ENCODE measurements at places on chromosomes 12 and 14.

DNA sequence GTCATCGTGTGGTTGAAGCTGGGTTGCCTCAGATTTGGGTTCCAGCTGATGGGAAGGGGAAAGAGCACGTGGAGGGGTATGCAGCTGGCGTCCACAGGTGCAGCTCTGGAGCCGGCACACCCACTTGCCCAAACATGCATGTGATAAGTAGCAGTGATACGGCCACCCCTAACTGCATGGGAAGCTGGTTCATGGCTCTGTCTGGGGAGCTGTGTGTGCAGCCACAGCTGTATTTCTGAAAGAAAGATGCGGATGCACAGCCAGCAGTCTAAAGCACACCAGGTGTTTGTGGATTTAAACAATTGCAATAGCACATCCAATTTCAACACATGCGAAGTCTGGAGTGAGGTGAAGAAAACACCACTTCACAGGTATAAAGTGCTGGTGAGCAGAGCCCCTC is 181.4 kb downstream of the EFCAB11 start:
- DNase-seq: no peak

- DNase-seq: no peak
These were observed 126.9 kb downstream of the PAPOLA start for GRCh38 chr14:96629082-96629481.

DNA sequence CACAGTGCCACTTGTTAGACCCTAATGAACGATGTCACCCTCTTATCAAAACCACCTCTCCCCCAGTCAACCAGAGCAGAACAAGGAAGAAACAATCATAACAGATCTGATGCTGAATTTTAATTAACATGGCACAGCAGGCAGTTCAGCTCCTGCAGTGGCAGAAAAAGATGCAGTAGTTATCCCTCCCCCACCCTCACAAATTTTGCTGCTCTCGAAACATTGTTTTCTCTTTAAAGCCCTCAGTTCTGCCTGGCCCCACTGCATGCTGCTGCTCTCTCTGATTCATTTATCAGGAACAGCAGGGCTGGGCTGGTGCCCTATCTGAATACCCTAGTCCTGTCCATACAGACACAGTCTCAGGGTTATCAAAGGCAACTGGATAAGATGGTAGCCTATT is 12.2 kb downstream of the CCDC175 start:
- DNase-seq: peak; percentile 61

GRCh38 chr14:61476105-61476753 is 154.8 kb downstream of the PRKCH start:
- no peak for DNase-seq

GRCh38 chr14:69879175-69880043 is at the start of gene SMOC1:
Gene SMOC1 (plus strand): TSS chr14:69879416. CDS start chr14:69879679, 263 bp downstream.
- peak; percentile 86 for DNase-seq

DNA sequence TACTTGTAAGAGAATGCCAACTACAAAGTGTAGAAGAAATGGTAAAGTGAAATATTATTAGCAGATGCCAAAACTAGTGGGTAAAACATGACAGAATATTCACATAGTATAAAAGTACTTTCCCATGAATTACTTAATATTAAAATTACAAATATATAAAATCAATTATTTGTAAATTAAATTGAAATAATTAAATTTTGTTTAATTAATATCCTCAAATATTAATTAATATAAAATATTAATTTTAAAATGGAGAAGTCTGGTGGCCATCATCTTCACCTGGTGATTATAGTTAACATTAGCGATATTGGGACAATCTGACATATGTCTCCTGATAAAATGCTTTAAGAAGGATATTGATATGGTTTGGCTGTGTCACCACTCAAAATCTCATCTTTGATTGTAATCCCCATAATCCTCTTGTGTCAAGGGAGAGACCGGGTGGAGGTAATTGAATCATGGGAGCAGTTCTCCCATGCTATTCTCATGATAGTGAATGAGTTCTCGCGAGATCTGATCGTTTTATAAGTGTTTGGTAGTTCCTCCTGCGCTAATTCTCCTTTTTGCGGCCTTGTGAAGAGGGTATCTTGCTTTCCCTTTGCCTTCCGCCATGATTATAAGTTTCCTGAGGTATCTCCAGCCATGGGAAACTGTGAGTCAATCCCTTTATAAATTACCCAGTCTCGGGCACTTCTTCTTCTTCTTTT is 55.0 kb upstream of the SGPP1 start:
- DNase-seq: peak; percentile 84

DNA sequence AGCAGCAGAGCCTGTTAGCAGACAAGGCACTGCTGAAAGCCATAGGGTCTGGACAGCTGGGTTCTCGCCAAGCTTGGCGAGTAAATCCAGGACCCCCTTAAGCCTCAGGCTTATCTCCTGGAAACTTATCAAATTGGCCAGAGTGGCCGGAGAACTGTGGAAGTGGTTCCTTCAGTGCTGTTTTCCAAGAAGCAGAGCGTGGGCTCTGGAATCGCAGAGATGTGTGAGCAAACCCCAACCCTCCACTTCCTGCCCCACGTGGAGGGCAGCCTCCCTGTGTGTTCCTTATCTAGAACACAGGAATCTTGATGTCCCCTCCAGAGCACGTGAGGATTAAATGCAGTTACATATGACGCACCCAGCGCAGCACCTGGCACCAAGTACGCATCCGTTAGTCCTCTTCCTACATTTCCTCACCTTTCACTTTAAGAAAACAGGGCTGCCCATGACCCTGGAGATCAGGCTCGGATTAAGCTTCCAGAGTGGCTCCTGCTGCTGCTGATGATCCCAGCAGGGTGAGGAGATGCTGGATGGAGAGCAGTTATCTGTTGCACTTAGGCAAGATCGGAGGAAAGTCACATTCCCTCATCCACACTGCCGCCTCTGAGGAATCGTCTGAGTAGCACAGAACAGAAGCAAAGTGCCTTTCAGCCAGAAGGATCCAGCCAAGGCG is 35.0 kb downstream of the MMAB start:
- DNase-seq: peak; percentile 86

DNA sequence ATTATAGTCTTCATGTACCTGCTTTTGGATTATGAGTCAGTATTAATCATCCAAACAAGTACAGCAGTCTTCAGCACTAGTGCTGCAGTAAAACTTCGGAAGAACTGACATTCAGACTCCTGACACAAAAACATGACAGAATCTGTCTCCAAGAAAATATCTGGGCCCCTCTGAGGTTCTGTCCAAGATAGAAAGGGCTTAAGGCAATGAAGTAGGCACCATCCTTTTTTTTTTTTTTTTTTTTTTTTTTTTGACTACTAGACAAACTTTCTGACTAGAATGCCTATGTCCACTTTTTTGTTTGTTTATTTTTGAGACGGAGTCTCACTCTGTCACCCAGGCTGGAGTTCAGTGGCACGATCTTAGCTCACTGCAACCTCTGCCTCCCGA is 112.5 kb downstream of the MED13L start:
- no peak for DNase-seq

DNA sequence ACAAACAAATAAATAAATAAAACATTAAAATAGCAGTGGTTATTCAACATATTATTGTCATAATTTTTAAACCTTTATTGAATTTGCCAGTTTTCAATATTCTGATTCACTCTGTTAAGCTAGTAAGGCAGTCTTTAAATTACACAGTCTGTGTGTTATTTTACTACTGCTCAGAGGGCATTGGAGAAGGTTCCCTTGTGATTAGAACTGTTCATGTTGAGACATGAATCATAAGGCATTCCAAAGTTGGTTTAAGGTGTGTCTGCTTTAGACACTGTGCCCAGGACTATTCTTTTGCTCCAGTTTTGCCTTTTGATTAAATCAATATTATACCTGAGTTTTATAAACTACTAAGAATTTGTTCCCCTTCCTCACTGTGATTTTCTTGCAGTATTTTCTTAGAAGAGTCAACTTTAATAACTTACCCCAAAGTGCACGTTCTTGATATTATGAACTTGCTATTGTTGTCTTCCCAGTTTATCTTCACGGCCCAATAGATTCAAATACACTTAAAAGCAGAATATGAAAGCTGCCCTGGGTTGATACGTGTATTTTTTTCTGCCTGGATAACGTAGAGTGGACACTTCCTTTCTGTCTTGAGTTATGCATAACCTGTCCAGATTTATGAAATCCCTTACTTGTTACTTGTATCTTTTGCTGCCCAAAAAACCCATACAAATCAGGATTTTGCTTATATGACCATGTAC is 105.3 kb upstream of the BCAT1 start:
- DNase-seq: no peak
